CD4-positive, alpha-beta T cell treated with Interleukin-6 at 100 ng/mL for 8 hours (primary cell): ENCODE measurements at places on chromosomes 3 and 15.

DNA sequence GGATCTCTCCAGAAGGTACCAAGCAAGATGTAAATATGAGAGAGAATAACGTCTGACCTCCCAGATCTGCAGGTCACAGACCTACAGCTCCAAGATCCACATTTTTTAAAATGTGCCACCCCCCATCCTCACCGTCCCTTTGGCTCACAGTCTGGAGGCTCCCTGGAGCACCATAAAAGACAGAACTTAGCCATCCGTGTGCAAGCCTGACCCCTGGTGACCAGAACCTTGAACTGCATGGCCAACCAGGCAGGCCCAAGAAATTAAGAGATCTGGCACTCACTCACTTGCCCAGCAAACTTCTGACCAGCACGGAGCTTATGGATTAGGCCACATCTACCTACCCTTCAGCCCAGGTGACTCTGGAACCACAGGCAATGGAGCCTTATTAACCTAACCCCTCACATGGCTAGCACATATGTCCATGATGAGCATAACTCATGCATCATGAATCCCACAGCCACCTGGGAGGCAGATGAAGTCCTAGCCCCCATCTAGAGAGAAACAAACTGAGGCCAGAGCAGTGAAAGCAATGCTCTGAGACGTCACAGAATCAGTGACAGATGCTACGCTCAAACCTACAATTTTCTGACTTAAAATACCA is 275.3 kb downstream of the UACA start:
- peak; percentile 74 for DNase-seq

- DNase-seq: no peak
These were observed 161.4 kb upstream of the IQSEC1 start for GRCh38 chr3:13234666-13235065.

GRCh38 chr3:50294492-50295403 is 2.5 kb upstream of the IFRD2 start:
- no peak for DNase-seq

DNA sequence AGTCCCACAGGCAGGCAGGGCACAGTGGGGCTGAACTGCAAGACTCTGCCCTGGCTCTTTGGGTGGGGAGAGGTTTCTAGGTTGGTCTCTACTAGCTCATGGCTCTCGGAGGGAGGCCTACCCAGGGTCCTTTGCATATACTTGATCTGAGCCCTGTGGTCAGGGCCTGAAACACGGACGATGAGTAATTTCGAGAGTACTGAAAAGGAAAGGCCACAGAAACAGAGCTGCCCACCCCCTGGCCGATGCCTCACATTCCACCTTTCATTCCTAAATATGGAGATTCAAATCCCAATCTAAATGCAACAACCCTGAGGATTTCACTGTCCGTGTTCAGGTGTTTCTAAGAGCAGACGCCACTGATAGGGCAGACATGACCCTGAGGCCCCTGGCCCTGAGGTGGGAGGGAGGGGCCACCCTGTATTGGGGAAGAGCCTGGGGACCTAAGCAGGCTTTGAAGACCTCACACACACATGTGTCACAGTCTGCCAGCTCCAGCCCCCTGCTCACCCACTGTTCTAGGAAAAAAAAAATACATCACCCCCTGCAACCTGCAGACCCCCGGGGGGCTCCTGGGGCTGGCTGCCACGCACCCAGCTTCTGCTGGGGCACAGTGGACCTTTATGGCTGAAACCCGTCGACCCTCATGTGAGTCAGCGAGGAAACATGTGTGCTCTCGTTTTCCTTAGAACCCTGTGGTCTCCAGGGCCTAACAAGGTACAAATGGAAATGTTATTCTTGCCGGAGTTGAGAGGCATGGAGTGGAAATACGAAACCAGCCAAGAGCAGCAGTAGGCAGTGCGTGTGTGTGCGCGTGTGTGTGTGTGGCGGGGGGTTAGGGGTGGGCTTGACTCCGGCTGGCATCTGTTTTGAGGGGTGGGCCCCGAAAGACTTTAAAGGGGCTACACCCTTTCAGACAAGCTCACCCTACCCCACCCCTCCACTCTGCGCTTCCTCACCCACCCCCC is 112.7 kb downstream of the CHSY1 start:
- DNase-seq: no peak

- DNase-seq: no peak
These were observed 1041.9 kb downstream of the OTOL1 start for GRCh38 chr3:162538491-162538890.

DNA sequence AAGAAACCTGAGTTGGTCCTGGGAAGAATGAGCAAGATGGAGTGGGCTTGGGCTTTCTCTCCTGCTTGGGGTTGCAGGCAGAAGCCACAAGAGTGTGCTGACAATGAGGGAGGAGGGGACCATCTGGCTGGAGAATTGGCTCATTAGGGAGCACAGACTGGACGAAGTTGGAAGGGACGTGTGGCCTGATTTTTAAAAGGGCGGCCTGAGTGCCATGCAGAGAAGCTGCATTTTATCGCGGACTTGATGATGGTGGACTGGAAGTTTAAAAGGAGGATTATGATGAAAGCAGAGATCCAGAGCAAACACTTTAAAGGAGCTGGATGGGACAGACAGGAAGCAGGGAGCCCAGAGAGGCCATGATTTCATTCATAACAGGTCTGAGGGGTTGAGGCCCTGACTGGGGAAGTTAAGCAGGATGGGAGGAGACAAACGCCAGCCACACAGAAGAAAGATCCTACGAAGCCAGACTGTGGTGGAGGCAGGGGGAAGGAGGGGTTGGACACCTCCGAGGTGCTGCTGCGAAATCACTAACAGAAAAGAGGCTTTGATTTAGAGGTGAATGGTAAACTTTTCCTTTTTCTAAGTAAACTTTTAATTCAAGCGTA is 23.6 kb downstream of the TLNRD1 start:
- DNase-seq: no peak

DNA sequence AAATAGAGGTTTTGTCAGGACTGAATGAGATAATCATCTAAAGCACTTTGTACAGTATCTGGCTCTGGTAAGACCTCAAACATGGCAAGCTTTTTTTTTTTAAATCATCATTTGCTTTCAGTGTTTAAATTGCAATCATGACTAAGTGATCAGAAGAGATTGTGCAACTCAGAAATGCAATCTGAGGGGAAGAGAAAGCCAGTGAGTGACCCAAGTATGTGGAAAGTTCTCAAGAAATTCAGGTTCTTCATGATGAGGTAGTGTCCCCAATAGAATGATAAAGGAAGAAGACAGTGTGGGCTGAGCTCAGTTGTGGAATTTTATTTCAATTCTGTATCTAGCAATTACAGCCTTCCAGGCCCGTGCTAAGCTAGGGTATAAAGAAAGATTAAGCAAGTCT is 132.2 kb upstream of the TBC1D5 start:
- DNase-seq: no peak

DNA sequence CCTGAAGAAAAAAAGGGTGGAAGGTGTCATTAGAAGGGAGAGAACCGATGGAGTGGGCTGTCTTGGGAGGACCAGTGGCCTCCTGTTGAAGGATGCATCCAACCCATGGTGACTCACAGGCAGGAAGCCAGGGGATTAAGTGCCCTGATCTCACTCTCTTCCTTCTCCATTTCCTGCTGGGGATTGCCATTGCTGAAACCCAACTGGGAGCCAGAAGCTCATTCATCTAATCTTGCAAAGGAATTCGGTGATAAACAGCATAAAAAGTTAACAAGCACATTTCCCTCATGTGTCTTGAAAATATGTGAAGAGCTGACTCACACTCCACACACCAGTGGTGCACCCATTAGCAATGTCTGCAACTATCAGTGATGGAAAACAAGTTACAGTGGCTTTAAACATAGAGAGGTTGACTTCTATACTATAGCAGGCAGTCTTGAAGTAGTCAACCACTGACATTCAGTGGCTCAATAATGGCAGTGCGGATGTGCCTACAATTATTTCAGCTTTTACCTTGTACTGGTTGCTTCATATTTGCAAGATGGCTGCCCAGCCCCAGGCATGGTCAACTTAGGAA is 12.8 kb upstream of the CSRNP1 start:
- DNase-seq: no peak
